ENCODE measurements at places on chromosomes 13 and 19. TPM values are rescaled to one million over a fixed set of nuclear protein-coding genes. Genes with fewer than 3 reads are reported as not detected.

GRCh38 chr13:112513761-112514160 is 74.2 kb downstream of the TUBGCP3 start:
- H3K4me1 ChIP-seq: no peaks in the 10 kb centered on the region
- no peaks in the 10 kb centered on the region for H3K27me3 ChIP-seq
- no peak overlapping the region for H3K4me3 ChIP-seq
- H3K36me3 ChIP-seq: peaks cover 90% of the 10 kb centered on the region

GRCh38 chr19:46144756-46145155 is 3.3 kb upstream of the IGFL2 start:
- H3K27me3 ChIP-seq: no peaks in the 10 kb centered on the region
- no peaks in the 10 kb centered on the region for H3K4me1 ChIP-seq
- no peaks in the 10 kb centered on the region for H3K36me3 ChIP-seq
- H3K27ac ChIP-seq: no peak overlapping the region

DNA sequence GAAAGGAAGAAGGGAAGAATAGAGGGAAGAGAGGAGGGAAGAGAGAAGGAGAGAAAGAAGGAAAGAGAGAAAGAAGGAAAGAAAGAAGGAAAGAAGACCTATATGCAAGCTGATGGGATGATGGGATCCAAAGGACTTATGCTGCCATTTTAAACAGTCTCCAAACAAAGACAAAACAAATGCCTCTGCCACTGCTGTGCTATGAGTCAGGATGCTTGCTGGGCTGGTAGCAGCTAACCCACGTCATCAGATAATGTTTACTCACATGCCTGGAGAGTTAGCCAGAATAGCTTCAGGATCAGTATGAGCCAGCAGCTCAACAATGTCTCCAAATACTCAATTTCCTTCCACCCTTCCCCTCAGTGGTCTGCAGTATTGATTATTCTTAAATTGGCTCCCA is 12.0 kb upstream of the ZNF274 start:
- no peak for DNase-seq
- no peaks in the 10 kb centered on the region for H3K36me3 ChIP-seq
- no peak overlapping the region for H3K4me3 ChIP-seq

- no peak for DNase-seq
- H3K4me1 ChIP-seq: peaks cover 29% of the 10 kb centered on the region
- H3K36me3 ChIP-seq: no peaks in the 10 kb centered on the region
- H3K4me3 ChIP-seq: no peak overlapping the region
These were observed 178.9 kb downstream of the COL4A1 start for GRCh38 chr13:110127986-110128511.

The MYH14 gene
- total RNA-seq: 97.3 TPM
